ENCODE measurements at places on chromosomes 2 and 18.

GRCh38 chr2:122011493-122012270 is 256.2 kb downstream of the TSN start:
- DNase-seq = no peak

- no peak for DNase-seq
These were observed 16.9 kb downstream of the CXCR4 start for GRCh38 chr2:136101042-136101441.

GRCh38 chr2:65501074-65501473 is 68.7 kb upstream of the SPRED2 start:
- no peak for DNase-seq

DNA sequence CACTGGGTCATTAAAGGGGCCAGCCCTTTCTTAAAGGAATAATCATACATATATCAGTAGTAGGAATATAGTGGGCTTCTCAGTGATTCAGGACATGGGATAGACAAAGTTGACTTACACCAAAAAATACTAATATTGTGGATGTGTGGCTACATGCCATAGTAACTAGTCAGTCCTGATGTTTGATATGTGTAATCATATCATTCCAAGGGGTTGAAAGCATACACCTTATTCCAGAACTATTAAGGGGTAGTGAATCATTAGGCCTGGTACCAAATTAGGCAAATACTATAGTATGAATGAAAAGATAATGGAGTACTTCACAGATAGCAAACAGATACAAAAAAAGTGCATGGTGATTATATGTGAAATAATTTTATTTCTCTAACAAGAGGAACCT is 814.9 kb upstream of the NRXN1 start:
- DNase-seq = no peak

- no peak for DNase-seq
These were observed 12.4 kb upstream of the FOSL2 start for GRCh38 chr2:28380219-28380618.

Measured in left renal pelvis (tissue), 4 donors.